ENCODE measurements at places on chromosomes 1 and 21.
A peak's percentile ranks its signal among the peaks of the same experiment; 100 is the strongest.

GRCh38 chr1:53582211-53583020 lies 123.2 kb downstream of the DMRTB1 start:
- peak; percentile 94 for DNase-seq

- DNase-seq = peak; percentile 39
Observed at GRCh38 chr21:34796518-34797200, 127.9 kb downstream of the CLIC6 start.

DNA sequence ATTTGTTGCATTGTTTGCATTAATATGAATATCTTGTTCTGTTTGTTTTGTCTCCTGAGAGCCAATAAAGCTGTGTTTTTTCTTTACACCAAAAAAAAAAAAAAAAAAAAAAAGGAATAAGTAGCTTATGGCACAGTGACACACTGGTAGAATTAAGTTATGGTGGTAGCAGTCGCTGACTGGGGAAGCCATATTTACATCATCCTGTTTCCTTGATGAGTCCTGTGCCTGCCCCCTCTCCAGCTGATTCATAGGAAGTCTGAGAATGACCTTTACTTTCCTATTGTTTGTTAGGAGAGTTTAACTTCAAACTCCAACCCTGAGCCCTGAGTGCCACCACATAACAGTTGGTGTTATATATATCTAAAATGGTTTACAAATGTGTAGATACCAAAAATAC lies 62.2 kb downstream of the OBSCN start:
- DNase-seq = no peak

DNA sequence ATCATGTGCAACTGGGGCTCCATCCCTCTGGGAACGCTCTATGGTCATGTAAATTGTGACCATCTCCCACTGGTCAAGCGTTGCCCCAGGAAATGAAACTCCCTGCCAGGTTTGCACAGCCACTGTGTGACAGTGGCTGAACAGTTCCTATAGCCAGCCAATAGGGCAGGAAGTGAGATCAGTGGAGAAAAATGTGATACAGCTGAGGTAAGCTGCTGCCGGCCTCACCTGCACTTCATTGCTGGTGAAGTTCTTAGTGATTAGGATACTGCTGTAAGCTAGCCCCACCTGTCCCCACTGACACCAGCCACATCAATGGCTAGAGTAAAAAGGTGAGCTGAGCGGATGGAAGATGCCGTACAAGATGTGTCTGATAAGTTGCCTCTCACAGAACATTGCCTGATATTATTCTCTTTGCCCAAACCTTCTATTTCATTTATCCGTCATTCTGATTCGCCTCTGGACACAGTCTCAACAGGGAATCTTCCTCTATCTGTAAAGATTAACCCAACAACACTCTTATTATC lies 38.4 kb upstream of the CDC42BPA start:
- peak; percentile 55 for DNase-seq

GRCh38 chr1:200535605-200536004 lies 84.9 kb downstream of the KIF14 start:
- peak; percentile 87 for DNase-seq

DNA sequence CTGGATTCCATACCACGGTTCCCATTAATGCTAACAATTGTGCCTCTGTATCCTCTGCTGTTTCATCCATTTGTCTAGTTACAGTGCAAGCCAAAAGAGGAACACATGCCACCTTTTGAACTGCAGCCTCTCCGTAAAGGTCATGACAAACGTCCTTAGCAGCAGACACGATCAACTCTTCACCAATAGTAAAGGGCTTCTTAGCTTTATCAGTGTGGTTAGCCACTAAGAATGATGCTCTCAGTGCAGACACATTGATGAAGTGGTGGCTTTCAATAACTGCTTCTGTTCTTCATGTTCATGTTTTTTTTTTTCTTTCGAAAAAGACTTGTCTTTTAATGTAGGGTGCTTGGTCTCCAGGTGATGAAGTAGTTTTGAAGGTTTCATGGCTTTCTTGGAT lies 14.3 kb downstream of the XPR1 start:
- no peak for DNase-seq

- peak; percentile 90 for DNase-seq
Observed at GRCh38 chr1:94237291-94238226, at the start of gene ARHGAP29. TSS of gene ARHGAP29 (minus strand) at chr1:94237584. CDS start at chr1:94231611, 5,973 bp downstream.

Measured in NCI-H69 (cell line).